ENCODE measurements at places on chromosomes 7 and 10.

DNA sequence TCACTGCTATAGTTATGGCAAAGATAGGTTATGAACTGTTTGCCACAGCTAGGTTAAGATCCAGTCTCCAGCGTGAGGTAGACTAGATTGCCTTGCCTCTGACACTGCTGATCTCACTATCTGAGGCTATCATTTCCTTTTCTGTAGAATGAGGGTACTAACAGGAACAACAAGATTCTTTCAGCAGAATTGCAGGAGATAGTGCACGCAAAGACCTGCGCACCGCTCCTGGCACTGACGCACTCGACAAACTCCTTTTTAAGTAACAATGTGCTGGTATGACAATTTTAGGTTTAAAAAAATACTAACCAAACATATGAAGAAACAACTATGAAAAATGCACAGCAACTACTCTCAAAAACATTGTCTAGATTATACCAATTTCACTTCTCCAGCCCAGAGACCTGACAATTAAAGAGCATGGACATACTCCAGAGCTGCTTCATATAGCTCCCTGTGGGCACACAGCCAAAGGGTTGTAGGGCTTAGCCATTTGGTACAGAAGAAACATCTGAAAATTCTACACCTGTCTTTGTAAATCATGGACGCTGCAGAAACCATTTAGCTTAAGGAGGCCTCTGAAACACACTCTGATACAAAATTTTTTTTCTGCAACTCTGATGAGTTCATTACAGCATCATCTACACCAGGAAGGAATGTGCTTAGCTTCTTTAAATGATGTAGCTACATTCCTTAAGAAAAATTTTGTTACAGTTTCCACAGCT lies 7.8 kb downstream of the ADAM12 start:
- DNase-seq, result no peak

DNA sequence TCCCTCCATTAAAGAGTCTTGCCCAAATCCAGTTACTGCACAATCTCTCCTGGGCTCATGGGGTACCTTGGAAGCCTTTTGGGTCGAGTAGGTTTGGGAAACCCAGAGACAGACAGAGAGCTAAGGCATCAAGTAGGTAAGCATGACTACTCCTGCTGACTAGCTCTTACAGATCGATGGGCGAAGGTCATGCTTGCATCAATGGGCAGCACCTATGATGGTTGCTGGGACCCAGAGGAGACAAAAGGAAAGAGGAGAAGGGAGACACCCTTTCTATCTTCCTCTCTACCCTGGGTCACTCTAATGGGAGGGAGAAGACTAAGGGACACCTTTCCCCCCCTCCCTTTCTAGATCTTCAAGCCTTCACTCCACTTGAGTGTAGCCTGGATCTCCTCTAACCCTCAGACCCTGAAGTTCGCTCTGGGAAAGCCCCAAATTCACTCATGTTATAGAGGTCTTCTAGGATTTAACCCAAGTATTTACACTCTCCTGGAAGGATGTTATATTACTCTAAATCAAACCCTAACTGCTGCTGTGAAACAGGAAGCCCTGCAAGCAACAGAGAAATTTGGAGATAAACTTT lies 31.6 kb upstream of the ZNF746 start:
- DNase-seq, result no peak

DNA sequence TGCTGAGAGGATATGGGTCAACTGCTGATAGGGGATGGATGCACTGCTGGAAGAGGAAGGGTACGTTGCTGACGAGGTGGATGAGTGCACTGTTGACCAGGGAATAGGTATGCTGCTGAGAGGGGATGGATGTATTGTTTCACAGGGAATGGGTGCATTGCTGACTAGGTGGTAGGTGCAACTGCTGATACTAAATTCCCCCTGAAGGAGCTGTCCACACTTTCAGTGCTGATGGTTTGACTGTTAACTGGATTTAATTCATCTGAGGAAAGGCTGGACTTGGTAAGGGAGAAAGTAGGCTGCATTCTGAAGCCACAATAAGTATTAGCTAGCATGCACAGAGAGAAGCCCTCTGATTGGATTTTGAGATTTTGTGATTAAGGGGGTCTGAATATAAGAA lies 1196.8 kb upstream of the PHF14 start:
- DNase-seq, result no peak

DNA sequence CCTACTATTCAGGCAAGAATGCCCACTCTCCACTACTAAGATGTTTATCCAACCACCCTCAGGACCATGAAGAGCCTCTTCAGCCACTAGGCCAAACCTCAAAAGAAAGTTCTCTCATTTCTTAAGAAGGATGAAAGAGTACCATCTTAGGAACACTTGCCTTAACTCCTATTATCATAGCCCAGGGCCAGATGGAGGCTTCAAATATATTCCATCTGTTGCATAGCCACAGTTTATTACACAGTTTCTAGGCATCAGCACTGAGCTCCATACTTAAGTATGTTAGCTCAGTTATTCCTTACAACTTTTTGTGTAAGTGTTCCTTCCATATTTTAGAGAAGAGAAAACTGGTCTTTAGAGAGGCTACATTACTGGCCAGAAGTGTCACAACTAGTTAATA lies 37.4 kb upstream of the YAE1 start:
- DNase-seq, result no peak

GRCh38 chr10:82267960-82268359 lies 393.0 kb downstream of the NRG3 start:
- DNase-seq, result no peak

DNA sequence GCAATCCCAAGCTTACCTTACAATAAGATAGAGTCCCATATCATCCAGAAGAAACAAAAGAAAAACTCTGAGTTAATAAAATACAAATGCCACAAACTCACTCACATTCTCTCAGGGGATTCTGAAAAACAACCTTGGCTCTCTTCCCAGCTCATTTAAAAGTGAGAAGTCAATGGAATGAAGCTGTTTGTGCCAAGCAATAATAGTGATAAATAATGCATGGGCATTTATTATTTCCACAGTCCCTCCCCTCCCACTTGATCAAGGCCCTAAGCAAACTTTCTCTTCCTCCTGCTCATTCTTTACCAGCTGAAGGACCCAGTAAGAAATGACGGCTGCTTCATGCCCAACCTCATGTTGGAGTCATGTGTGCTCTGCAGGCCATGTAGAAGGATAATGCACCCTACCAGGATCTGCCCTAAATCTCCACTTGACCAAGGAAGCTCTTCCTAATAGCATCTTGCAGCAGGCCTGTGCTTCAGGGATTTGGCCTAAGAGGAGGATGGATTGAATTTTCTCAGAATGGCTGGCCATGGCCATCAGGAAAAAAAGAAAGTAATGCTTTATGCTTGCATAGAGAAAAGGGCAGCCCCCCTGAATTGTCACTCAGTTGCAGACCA lies 451.3 kb downstream of the GPAM start:
- DNase-seq, result no peak

DNA sequence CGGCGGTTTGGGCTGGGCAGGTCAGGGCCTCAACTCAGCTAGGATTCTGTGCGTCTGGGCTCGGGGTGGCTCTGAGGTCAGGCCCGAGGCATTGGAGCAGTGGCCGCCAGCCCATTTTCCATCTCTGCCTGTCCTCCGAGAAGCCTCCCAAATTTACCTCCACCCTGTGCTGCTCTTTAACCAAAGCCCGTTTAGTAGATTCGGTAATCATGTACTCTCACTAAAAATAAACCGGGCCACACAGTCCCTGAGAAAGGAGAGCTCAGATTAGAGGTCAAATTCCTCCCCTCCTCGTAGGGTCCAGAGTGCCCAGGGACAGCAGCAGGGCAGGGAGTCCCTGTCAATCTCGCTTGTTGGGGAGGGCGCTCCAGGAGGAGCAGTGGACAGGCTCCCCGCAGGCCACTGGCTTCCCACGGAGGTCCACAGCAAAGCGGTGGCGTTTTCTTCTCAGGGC lies 88.7 kb upstream of the CHST15 start:
- no peak for DNase-seq

- no peak for DNase-seq
These were observed 38.0 kb downstream of the ZNF777 start for GRCh38 chr7:149422914-149423301.

DNA sequence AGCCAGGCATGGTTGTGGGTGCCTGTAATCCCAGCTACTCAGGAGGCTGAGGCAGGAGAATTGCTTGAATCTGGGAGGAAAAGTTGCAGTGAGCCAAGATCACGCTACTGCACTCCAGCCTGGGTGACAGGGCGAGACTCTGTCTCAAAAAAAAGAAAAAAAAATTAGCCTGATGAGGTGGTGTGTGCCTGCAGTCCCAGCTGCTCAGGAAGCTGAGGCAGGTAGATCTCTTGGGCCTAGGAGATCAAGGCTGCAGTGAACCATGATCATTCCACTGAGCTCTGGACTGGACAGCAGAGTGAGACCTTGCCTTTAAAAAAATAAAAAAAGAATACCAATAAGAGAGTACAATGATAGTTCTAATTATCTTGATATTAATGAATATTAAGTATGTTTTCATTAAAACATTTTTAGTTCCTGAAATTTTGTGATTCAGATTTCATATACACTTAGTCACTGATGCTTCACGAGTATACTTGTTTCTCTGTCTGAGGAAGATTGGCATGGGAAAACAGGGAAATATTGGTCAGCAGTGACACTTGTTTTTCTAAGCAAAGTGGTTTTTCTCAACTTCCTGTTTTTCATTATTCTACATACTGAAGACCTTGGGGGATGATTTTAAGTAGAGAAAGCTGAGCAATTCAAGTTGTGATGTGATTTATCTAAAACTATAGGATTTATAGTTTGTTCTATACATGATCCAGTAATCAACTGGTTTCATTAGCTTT lies 76.8 kb downstream of the ADK start:
- DNase-seq, result no peak

GRCh38 chr10:121049489-121049888 lies 198.3 kb downstream of the WDR11 start:
- DNase-seq, result no peak

DNA sequence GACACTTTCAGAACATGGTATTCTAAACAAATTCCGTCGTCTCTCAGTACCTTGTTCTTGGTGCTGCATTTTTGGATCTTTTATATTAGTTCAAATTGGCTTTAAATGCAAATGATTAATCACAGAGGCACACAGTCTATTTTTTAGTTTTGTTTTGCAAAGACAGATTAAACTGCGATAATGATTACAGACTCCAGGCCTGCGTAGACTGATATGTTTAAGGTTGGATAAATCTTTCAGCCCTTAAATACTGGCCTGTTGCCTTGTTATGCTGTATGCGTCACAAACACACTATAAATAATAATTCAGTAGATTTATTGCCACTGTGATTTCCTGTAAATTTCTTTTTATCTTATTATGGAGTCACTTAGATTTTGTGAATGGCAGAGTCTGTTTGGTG lies 19.3 kb downstream of the CACNB2 start:
- DNase-seq, result no peak

DNA sequence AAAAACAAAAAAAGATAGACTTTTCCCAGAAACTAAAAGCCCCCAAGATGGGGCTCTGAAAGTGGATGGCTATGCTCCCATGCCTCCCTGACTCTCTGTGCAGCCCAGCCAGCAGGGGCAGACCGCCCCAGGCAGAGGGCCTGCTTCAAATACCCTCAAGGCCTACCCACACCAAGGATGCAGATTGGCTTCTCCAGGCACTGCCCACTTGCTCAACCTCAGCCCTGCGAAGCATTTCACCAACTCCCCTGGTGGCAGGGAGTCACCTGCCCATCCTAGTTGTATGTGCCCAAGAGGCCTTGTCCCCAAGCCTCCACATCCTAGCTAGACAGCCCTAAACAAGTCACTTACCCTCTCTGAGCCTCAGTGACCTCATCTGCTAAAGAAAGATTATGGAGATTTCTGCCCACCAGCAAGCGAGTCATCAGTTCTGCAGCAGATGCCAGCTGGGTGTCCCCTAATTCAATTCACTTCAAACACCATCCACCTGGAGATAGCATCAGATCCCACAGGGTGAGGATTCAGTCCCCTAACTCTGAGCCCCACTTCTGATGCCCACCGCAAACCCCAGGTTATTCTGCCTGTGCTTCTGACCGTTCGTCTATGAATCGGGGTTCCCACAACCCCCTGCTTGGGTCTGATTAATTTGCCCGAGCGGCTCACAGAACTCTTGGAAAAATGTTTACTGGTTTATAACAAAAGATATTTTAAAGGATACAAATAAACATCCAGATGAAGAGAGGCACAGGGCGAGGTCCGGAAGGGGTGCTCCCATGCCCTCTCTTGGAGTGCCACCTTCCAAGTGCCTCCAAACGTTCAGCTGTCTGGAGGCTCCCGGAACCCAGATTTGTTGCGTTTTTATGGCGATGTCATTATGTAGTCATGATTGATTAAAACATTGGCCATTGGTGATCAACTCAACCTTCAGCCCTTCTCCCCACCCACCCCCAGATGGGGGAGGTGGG lies 18.6 kb upstream of the ZMIZ1 start:
- no peak for DNase-seq

DNA sequence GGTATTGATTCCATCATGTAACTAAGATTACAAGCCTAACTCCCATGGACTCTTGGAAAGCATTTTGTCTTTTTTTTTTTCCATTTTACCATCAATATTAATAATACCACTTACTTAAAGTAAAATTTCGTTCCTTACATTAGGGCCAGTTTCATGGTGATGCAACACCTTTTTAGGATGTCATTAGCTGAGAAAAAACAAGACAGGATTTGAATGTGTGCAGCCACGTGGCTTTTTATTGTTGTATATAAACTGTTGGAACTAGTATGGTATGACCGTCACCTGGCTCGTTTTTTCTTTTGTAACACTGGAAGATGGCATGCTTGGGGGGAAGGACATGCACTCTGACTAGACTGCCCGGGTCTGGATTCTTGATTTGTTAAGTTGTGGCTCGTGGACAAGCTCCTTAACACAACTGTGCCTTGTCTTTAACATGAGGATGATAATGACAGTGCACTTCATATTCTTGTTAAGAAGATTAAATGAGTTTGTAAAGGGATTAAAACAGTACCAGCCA lies 42.1 kb downstream of the ARHGAP21 start:
- DNase-seq, result no peak

DNA sequence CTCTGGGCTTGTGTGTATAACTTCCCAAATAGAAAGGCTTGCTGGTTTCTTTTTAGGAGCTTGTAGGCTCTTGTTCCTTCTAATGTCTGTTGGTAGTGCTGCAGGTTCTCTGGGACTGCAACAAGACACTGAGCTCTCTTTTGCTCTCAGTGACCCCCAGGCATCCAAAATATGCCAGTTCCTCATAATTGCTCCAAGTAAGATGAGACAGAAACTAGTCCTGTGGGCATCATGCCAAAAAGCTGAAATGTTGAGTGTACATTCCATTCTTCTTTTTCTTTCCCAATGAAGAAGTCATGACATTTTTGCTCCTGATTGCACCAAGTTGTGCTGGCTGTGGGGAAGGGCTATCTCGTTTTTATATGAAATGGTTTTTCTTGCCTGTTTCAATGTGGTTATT lies 7.1 kb upstream of the BTBD16 start:
- DNase-seq, result no peak

GRCh38 chr7:3370068-3370830 lies 69.2 kb downstream of the SDK1 start:
- DNase-seq, result no peak

- no peak for DNase-seq
These were observed 140.9 kb downstream of the ADCYAP1R1 start for GRCh38 chr7:31192986-31193385.

- no peak for DNase-seq
These were observed 34.4 kb upstream of the CUL1 start for GRCh38 chr7:148664324-148664723.
